Stimulated activated effector memory CD8-positive, alpha-beta T cell treated with anti-CD3 and anti-CD28 coated beads, Interleukin-12 subunit alpha, Interleukin-12 subunit beta, amount 100 ng/mL, for 72 hours (primary cell): ENCODE measurements at places on chromosomes 6 and 20.

GRCh38 chr6:166282394-166283032 lies 25.7 kb downstream of the PRR18 start:
- DNase-seq, result no peak

GRCh38 chr6:143745166-143746133 lies 67.7 kb downstream of the PHACTR2 start:
- no peak for DNase-seq

- no peak for DNase-seq
Observed at GRCh38 chr6:43709654-43710303, 22.2 kb upstream of the MRPS18A start.

GRCh38 chr20:36128463-36129159 lies 25.9 kb upstream of the EPB41L1 start:
- no peak for DNase-seq

- DNase-seq, result no peak
Observed at GRCh38 chr20:32707691-32708581, 34.2 kb upstream of the C20orf203 start.

- no peak for DNase-seq
Observed at GRCh38 chr20:23147964-23148730, 62.0 kb upstream of the CD93 start.

DNA sequence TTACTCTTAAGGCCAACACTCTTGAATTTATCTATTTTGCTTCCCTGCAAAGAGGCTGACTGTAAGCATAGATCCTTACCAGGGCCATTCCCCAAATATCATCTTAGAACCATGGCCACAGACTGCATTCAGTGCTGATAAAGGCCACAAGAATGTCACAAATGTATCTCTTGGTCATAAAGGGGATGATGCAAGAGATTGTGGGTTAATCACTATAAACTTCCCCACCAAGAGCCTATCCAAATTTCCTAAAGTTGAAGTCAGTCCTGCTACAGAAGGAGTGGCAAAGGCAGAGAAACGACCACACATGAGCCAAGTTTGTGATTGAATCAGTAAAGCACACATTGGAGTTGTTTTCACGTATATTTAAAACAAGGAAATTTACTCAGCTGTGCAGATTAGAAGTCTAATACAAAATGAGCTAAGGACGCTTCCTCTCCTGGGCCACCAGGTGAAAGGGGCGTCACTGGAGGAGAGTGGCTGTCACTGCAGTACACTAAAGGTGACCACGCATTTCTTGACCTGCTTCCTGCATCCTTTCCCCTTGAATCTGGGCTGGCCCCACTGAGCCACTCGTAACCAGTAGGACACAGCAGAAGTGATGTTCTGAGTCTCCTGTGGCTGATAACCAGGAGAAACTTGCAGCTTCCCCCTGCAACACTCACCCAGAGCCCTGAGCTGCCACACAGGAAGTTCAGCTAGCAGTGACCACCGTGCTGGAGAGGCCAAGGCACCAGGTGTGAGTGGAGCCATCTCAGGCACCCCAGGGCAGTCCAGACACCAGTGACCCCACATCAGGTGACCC lies 181.9 kb downstream of the SYNDIG1 start:
- no peak for DNase-seq

DNA sequence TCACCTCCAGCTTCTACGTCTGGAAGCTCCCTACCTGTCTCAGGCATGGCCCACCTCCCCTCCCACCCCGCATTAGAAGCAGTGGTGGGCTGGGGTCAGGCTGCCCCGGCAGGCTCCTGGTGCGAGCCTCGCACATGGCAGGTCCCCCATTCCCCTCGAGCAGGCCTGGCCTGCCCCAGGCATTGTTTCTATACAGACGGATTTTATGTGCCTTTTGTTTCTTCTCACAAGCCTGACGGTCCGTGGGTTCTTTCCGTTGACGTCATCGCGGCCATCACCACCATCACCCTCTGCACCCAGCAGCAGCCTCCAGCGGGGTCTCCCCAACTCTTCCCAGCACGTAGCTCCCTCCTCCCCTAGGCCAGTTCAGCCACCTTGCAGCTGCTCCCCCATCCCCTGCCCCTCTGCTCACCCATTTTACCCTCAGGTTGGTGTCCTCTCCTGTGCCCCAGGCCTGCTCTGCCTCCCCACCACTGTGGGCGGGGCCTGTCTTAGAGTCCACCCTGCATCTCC lies 4.6 kb downstream of the CST7 start:
- no peak for DNase-seq

DNA sequence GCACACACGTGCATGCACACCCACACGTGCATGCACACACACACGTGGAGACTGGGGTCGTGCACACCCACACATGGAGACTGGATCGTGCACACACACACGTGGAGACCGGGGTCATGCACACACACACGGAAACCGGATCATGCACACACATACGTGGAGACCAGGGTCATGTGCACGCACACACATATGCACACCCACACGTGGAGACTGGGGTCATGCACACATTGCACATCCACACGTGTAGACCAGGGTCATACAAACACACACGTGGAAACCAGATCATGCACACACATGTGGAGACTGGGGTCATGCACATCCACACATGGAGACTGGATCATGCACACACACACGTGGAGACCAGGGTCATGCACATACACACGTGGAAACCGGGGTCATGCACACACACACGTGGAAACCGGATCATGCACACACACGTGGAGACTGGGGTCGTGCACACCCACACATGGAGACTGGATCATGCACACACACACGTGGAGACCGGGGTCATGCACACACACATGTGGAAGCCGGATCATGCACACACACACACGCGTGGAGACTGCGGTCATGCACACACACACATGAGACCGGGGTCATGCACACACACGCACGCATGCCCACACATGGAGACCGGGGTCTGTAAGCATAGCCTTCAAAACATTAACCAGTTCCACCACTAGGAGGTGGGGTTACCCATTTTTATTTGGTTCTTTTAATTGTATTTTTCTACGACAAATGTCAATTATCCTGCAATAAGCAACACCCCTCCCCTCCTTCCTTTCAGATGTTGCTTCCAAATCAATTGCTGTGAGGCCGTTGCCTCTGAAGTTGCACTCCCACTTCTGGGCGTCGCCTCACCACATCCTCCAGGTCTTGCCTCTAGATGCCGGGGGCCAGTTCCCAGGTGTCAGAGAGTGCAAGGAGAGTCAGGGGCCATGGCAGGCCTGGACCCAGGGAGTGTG lies 95.8 kb downstream of the TMEM242 start:
- no peak for DNase-seq

GRCh38 chr6:6758915-6759654 lies 170.6 kb downstream of the LY86 start:
- no peak for DNase-seq

GRCh38 chr6:84967389-84967788 lies 203.0 kb upstream of the TBX18 start:
- DNase-seq, result no peak

DNA sequence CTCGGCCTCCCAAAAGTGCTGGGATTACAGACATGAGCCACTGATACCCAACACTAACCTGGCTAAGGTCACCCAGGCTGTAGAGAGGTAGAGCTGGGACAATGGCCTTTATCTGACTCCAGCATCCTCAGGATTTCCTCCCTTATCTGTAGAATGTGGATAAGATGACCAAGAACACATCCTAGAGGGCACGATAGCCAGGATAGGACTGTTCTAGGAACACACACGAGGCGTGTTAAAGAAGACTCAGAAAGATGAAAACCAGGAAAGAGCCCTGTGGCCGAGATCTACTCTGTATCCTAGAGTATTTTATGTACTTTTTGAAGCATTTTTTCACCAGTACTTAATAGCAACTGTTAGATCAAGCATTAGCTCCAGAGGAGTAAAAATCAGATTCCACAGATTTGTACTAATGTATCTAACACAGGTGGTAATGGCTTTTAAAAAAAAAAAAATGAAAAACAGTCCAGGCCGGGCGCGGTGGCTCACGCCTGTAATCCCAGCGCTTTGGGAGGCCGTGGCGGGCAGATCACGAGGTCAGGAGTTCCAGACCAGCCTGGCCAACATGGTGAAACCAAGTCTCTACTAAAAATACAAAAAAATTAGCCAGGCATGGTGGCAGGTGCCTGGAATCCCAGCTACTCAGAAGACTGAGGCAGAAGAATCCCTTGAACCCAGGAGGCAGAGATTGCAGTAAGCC lies 17.3 kb downstream of the PPP1R10 start:
- DNase-seq, result no peak

GRCh38 chr6:1850121-1850839 lies 240.6 kb downstream of the FOXC1 start:
- DNase-seq, result no peak

- DNase-seq, result no peak
Observed at GRCh38 chr6:32108727-32109113, 418 bp downstream of the TNXB start.

DNA sequence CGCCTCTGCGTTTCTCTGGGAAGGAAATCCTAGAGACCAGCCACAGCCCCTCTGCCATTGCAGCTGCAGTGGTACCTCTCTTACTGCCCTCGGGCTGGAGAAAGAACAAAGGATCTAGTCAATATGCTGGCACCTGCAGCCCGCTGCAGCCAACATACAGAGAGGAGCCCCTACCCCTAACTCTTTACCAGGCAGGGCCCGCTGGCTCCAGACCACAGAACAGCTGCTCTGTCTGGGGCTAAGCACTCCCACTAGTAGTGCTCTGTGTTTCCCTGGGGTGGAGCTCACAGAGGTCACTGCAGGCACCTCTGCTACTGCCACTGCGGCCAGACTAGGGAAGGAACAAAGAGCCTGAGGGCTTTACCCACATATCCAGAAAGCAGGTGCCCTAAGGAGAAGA lies 93.8 kb upstream of the IMPG1 start:
- DNase-seq, result no peak

- no peak for DNase-seq
Observed at GRCh38 chr6:12324099-12324498, 33.9 kb downstream of the EDN1 start.

DNA sequence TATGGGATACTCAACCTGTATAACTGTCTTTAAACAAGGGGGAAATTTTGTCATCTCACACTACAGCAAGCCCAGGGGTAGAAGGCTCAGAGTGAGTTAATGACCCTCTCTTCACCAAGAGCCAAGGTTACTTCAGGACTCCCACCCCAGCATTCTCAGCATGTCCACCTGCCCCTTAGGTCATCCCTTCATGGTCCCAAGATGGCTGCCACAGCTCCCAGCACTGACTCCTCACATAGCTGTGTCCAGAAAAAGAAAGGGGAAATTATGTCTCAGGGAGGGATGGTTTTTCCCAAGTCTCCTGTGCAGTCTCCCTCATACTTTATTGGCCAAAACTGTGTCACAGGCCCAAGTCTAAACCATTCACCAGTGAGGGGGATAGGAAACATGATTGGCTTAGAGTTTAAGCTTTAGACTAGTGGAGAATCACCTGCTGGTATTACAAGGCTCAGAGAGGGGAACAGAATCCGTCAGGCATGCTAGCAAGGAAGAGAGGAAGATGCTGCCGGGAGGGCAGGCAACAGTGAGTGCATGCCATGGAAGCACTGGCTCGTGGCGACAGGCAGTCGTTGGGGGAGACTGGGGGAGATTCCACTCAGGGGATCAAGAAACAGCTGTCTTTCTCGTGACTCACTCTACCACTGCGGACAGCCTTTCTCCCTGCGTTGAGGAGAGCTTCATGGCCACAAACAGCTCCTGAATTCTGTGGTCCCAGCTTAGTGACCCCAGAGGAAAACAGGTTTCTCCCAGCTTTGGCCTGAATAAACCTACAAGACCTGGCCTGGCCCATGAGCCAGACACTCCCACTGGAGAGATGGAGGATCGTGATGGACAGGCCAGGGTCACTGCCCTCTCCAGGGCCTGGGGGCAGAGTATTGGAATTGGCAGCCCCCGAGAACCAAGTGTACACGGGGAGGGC lies 37.2 kb downstream of the HM13 start:
- DNase-seq, result no peak

- DNase-seq, result peak; percentile 70
Observed at GRCh38 chr6:80338201-80338836, 231.8 kb downstream of the BCKDHB start.

GRCh38 chr6:156719395-156719719 lies 57.8 kb upstream of the ARID1B start:
- DNase-seq, result no peak

DNA sequence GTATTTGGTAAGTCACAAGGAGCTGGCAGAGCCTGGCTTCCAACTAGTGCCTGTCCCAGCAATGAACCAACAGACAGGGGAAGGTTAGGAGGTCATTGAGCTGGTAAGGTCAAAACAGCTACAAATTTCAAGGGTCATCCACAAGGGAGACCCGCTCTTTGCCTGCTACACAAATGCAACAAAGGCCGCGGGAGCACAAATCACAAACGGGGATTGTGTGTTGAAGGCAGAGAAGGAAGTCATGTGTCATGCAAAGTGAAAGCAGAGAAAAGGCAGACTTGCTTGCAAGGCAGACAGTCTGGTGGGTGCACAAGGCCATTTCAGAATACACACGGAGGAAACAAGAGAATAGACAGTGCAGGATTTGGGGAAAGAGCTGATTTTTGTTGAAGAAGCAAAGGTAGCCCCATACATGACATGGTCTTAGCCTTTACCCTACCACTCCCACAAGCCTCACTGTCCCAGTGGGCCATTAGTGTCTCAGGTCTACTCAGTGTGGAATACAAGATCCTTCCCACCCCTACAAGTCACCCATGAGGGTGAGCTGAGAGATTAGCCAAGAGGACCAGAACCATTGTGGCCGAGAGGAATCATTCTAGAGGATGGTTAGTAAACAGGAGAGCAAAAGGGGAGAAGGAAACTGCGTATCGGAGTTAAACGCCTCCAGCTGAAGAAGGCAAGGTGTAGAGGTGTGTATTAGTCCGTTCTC lies 18.1 kb upstream of the SAMHD1 start:
- DNase-seq, result peak; percentile 58

- DNase-seq, result peak; percentile 33
Observed at GRCh38 chr6:139161817-139162284, 27.0 kb downstream of the HECA start.

DNA sequence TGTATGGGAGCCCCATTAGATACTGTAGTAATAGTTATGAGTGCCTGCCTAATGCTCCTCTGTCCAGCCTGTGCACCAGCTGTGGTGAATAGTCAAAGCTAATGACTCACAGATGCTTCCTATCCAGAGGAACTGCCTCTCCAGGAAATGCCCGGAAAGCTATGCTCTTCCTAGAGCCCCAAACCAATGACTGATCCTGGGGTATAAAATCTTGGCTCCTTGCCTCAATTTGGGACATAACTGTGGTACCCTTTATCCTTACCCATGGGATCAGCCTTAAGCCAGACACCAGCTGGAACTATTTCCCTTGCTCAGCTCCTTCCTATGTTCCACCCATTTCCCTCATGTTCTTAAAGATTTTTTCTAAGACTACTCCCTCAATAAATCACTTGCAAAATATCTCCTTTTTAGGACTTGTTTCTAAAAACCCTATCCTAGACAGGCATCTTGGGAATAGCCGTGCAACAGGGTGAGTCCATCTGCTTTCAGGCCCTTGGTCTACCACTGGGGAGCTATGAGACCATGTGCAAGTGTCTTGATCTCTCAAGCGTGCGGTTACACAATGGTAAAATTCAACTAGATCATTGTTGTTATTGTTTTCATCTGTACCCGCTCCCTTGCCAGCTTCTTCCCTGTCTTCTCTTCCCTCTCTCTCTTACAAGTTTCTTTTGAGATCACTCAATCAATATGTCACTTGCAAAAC lies 283.7 kb downstream of the BTBD3 start:
- DNase-seq, result no peak
